Cardiac muscle cell (in vitro differentiated cells and primary cell): ENCODE measurements at places on chromosomes 12 and 14. TPM values are rescaled to one million over a fixed set of nuclear protein-coding genes. Genes with fewer than 3 reads are reported as not detected.

DNA sequence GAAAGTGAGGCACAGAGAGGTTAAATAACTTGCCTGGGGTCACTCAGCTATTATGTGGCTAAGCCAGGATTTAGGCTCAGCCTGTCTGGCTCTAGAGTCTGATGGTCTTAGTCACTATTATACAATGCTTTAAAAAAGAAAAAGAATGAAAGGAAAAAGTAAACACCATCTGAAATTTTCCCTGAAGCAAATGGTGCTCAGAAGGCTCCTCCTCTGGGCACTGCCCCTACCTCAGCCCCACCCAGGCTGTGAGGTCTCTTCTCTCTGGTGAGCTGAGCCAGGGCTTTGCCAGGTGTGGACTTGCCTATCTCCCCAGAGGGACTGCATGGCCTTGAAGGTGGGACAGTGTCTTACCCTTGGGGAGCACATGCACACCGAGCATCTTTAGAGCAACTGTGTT lies 117.5 kb upstream of the DYRK2 start:
- H3K27me3 ChIP-seq, result no peaks in the 10 kb centered on the region
- no peaks in the 10 kb centered on the region for H3K36me3 ChIP-seq
- no peak overlapping the region for H3K4me3 ChIP-seq
- peaks cover 4% of the 10 kb centered on the region for H3K4me1 ChIP-seq
- H3K27ac ChIP-seq, result no peak overlapping the region
- no peak for DNase-seq

- no peak for DNase-seq
- no peaks in the 10 kb centered on the region for H3K4me1 ChIP-seq
- H3K4me3 ChIP-seq, result no peak overlapping the region
- H3K27ac ChIP-seq, result no peak overlapping the region
- no peaks in the 10 kb centered on the region for H3K36me3 ChIP-seq
Observed at GRCh38 chr14:104317492-104317805, 179.1 kb downstream of the KIF26A start.

The TMEM132C gene
- total RNA-seq, result 1.8 and 3.9 TPM in 2 replicates

DNA sequence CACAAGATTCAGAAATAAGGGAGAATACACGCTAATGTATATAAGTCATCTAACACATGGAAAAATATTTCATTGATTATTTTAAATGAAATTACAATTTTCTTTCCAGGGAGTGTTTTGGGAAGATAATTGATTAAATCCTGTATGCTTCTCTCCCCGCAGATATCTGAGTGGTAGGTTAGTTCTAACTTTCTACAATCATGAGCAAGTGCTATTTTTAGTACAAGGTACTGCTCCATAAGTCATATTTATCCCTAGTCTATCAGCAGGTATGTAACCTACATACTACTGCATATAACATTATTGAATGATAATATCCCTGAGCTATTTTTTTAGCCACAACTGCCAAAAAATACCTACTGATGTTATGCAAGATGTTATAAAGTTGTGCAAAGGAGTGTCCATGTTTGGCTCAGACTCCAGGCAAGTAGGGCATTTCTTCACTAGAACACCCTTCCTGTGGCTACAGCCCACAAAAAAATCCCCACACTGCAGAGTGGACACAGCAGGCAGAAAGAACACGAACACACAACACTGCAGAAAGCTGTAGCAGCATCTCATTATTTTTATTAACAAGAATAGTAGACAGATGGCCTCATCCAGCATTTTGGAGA lies 87.0 kb downstream of the SEC23A start:
- H3K4me3 ChIP-seq, result no peak overlapping the region
- H3K36me3 ChIP-seq, result no peaks in the 10 kb centered on the region
- no peak for DNase-seq
- no peak overlapping the region for H3K27ac ChIP-seq

- no peak overlapping the region for H3K27ac ChIP-seq
- H3K36me3 ChIP-seq, result peaks cover 10% of the 10 kb centered on the region
- H3K27me3 ChIP-seq, result no peaks in the 10 kb centered on the region
- peaks cover 9% of the 10 kb centered on the region for H3K4me1 ChIP-seq
- no peak for DNase-seq
Observed at GRCh38 chr12:112097641-112098040, 10.9 kb downstream of the NAA25 start.

DNA sequence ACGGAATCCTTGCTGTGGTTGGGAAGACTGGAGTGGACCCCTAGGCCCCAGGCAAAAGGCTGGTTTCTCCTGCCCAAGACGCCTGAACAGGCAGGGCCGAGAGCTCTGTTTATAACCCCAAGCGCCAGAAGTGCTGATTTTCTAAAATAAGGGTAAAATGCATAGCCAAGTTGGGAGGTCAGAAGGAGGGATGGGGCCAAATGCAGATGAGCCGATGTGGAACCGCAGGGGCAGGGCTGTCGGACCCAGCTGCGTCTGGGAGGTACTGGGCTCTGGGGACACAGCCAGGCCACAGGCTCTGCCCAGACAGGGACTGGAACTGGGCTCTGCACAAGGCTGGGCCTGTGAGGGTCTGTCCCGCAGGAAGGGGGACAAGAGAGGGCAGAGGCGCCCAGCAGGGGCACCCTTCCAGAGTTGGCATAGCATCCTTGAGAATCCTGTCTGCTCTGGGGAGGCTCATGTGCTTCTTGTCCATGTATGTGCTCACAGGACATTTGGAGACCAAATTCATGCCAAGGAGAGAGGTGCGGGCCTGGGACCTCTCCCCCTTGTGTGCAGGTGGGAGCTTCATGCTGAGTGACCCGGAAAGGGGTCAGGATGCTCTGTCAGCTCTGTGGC lies 49.1 kb downstream of the JAG2 start:
- DNase-seq, result no peak
- no peaks in the 10 kb centered on the region for H3K27me3 ChIP-seq
- no peaks in the 10 kb centered on the region for H3K36me3 ChIP-seq

The SLC16A7 gene
- total RNA-seq, result 3.7 and 5.3 TPM in 2 replicates

DNA sequence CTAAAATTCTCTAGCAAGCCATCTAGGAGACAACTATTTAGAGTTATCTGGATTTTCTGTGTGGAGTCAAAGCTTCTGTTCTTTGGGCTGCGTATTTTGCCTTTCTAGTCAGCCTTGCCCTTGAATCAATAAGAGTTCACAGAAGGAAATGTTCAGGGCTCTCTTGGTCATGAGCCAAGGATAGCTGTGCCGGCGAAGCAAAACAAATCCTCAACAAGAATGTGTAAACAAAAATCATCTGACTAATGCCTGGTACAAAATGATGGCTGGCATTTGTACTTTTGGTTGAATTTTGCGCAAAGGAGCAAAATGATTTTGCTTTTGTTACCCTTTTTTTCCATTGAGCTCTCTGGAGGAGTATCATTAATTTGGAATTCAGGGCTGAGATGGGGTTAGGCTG lies 171.1 kb downstream of the DACT1 start:
- no peak overlapping the region for H3K27ac ChIP-seq
- H3K36me3 ChIP-seq, result no peaks in the 10 kb centered on the region
- H3K27me3 ChIP-seq, result no peaks in the 10 kb centered on the region
- H3K4me3 ChIP-seq, result no peak overlapping the region
- peaks cover 27% of the 10 kb centered on the region for H3K4me1 ChIP-seq

The MUCL1 gene
- total RNA-seq, result not detected in 2 replicates

- H3K27ac ChIP-seq, result peak overlapping the region; percentile 82
- H3K4me3 ChIP-seq, result peak overlapping the region; percentile 55
- H3K36me3 ChIP-seq, result no peaks in the 10 kb centered on the region
Observed at GRCh38 chr14:37172936-37173614, 669 bp upstream of the SLC25A21 start.
